ENCODE measurements at places on chromosomes 5 and 9.

DNA sequence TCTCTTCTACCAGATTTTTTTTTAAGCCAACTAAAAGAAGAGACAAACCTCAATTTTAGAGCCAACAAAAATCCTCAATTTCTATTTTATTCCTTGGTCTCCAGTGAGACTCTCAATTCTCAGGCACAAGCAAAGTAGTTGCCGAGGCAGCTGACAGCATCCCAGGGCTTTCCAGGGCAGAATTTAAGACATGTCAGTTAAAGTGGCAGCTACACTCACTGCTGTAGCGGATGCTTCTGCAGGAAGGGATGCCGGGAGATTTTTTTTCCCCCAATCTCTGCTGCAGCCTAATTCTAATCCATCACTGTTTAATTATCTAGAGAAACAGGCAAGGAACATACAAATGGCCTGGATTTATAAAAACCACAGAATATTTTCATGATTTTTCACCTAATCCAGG is 57.0 kb downstream of the TTC39B start:
- DNase-seq = peak; percentile 4

DNA sequence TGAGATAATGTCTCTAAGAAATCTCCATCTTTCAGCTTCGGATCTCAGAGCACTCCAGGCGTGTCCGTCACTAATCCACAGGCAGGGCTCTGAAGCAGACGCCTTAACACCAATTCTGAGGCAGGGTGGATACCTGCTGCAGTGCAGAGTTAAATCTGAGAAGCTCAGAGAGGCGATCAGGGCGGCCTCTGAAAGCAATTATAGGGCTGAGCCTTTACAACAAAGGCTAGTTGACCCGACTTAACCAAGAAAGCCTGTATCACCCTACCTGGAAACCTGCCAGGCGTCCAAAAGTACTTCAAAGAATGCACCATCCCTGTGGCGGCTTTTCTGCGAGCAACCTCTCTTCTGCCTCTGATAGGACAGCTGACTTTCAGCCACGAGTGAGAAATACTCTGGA is 134.8 kb upstream of the MSX2 start:
- DNase-seq = peak; percentile 38

GRCh38 chr5:160619381-160619780 is 197.7 kb downstream of the PTTG1 start:
- no peak for DNase-seq

DNA sequence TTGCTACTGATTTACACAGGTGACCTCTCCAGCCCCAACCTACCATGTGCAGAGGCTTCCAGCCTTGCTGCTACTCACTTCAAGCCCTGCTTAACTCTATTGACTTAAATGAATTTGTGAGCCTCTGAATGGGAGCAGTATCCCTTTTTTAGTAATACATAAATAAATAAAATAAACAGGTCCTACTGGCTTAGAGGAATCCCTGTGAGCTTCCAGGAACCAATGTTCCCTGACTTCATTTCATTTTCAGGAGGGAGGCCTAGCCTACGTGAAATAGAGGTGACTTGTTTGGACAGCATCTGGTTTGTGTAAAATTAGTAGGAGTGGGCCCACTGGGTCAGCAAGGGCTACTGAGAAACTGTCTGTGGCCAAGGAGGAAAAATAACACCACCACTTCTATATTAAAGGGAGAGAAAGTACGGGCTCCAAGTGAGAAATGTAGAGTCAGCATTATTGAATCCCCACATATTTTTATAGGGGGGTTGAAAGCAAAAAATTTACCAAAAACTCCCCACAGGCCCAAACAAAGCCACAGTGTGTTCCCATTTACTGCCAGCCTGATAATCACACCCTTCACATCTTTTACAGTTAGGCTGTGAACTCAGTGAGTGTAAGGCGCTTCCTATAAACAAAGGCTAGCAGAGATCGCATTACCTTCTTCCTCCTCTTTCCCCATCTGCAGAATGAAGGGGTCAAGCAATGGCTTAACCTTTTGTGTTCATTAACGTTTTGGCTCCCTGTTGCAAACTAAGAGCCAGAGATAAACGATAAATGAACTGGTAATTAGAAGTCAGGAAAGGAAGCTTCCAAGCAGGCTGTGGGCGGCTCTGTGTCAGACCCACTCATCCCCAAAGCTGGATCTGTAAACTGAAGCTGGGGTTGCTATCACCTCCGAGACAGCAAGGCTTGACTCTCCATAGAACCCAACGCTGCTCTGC is 138.8 kb upstream of the LIFR start:
- DNase-seq = peak; percentile 23

- no peak for DNase-seq
These were observed 1.9 kb upstream of the NDUFB6 start for GRCh38 chr9:32574858-32575257.

Data from NCI-H1417 (cell line).